Astrocyte of the spinal cord (primary cell): ENCODE measurements at places on chromosomes 13 and 19.
A peak's percentile ranks its signal among the peaks of the same experiment; 100 is the strongest.

GRCh38 chr13:95256091-95256490 is 45.2 kb downstream of the ABCC4 start:
- peak; percentile 95 for DNase-seq

DNA sequence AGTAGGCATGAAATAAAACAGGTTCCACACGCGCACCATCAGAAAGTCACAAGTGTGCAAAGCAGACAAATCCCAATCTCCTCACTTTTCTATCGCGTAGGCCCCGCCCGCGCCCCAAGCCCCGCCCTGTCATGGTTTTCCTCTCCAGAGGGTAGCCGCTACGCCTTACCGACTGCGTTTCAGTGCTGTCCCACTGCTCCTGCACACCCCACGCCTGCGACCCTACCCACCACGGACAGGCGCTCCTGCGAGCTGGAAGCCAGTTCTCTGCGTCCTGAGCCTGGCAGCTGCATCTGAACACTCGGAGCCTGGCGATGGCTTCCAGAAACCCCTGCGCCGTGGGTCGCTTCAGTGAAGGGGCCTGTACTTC is 379 bp upstream of the ZNF470 start:
- no peak for DNase-seq

- peak; percentile 94 for DNase-seq
These were observed 102.5 kb downstream of the COL4A2 start for GRCh38 chr13:110409581-110409992.

GRCh38 chr19:57047743-57048142 is 72.0 kb upstream of the USP29 start:
- no peak for DNase-seq

GRCh38 chr13:82571653-82572052 is 1310.6 kb downstream of the SLITRK1 start:
- DNase-seq: no peak

DNA sequence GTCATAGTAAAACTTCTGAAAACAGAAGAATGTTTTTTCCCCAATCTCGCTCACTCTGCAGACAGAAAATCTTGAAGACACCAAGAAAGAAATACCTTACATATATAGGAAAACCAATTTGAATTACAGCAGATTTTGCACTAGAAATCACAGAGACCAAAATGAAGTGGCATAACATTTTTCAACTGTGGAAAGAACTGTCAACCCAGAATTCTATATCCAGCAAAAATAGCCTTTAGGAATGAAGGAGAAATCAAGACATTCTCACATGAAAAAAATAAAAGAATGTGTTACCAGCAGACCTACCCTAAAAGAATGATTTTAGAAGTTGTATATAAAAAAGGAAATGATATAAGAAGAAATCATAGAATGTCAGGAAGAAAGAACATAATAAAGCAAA is 28.7 kb downstream of the CCDC122 start:
- no peak for DNase-seq

DNA sequence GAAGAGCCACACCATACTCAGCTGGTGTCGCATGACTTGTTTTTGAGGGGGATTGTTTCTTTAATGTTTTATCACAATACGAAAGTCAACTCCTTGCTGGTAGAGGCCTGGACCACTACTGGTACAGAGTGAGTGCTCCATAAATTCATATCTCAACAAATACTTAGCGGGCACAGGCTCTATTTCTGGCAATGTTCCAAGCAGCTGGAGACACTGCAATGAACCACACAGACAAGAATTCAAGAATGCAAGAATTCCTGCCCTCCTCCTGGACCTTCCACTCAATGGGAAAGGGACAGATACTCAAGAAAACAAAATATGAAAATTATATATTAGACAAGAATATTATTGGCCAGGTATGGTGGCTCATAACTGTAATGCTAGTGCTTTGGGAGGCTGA is 5.1 kb upstream of the FXYD5 start:
- DNase-seq: no peak

GRCh38 chr19:5955636-5955935 is 22.4 kb downstream of the RANBP3 start:
- peak; percentile 63 for DNase-seq

DNA sequence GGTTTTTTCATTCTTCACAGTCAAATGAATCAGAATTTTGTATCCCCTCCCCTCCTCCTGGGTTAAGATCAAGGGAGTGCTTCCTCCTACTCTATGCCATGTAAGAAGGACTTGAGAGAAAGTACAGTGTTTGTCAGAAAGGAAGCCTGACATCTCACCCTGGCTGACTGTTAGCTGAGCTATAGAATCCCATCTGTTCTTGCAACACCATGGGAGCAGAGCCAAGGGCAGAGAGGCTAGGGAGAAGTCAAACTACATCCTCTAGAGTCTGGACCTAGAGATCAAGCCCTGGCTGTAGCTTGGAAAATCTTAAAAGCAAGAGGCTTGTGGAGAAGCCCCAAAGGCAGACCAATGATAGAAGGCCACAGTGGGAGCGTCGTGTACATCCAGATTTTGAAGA is 145.9 kb downstream of the OLFM4 start:
- DNase-seq: no peak

- DNase-seq: no peak
These were observed 316.2 kb upstream of the HTR2A start for GRCh38 chr13:47213047-47213446.

DNA sequence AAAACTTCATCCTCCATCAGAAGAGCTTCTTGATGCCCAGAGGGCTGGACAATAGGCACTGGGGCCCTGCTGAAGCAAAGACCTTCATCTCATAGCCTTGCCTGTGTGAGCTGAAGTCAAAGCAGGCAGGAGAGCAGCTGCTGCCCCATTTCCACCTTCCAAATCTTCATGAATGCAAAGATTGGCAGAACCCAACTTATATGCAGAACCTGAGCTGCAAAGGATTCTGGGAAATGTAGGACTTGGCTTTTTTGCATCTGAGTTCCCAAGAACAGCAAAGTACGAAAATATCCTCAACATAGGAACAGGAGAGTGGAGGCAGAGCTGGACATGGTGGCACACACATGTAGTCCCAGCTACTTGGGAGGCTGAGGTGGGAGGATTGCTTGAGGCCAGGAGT is 30.8 kb downstream of the CKM start:
- DNase-seq: no peak

- peak; percentile 66 for DNase-seq
These were observed 53.4 kb downstream of the TSSK6 start for GRCh38 chr19:19461671-19462622.

DNA sequence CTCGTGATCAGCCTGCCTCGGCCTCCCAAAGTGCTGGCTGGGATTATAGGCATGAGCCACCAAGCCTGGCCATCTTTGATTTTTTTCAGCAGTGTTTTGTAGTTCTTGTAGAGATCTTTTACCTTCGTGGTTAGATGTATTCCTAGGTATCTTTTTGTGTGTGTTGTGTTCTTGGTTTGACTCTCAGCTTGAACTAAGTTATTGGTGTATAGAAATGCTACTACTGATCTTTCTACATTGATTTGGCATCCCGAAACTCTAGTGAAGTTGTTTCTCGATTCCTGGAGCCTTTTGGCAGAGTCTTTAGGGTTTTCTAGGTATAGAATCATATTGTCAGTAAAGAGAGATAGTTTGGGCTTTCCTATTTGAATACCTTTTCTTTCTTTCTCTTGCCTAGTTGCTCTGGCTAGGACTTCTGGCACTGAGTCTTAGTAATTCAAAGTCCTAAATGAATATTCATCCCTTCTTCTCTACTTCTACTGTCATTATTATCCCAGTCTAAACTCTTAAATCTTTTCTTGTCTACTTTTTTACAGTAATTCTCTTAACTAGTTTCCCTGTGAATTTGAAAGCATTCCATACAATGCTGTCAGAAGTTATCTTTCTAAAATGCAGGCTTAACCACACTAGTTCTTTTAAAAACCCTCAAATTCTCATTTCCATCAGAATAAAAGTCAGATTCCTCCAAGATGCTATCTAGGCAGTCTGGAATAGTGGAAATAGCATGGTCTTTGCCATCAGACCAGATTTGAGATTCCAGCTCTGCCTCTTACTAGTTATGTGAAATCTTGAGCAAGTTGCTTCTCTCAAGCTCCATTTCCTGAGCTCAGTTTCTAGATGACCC is 7.0 kb downstream of the GPR18 start:
- DNase-seq: no peak

DNA sequence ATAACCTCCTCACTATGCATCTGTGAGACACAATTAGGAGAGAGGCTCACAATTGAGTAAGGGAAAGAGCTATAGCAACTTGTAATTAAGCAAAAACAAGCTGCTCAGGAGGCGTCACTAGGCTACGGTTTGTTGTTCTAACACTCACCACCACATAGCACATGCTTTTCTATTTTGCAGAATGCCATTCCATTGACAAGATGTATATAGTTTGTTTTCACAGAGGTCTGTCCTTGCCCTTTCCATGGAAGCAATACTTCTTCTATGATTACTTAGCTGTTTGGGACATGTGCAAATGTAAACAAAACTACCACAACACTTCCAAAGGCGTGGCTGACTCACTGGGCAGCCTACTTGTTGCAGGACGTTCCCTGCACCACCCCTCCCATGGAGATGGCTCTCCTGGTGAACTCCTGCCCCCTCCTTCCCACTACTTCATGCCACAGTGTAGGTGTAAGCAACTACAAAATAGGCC is 33.9 kb upstream of the FAM216B start:
- peak; percentile 98 for DNase-seq

DNA sequence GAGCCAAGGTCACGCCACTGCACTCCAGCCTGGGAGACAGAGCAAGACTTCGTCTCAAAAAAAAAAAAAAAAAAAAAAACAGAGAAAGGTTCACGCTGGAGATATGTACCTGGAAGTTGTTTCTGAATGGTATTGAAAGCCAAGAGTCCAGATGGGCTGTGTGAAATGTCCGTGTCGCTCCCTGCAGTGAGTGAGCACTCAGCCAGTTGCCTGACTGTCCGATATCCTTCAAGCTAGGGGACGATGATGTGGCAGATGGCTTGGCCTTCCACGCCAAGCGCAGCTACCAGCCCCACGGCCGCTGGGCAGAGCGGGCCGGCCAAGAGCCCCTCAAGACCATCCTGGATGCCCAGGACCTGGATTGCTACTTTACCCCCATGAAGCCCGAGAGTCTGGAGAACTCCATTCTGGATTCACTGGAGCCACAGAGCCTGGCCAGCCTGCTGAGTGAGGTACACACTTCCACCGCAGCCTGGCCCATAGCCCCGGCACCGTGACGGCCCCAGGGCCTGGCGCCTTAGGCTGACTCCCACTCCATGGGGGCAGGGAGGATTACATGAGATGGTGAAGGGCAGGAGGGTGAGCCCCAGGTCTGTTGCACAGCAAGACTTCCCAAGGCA is 11.7 kb upstream of the OVOL3 start:
- no peak for DNase-seq

DNA sequence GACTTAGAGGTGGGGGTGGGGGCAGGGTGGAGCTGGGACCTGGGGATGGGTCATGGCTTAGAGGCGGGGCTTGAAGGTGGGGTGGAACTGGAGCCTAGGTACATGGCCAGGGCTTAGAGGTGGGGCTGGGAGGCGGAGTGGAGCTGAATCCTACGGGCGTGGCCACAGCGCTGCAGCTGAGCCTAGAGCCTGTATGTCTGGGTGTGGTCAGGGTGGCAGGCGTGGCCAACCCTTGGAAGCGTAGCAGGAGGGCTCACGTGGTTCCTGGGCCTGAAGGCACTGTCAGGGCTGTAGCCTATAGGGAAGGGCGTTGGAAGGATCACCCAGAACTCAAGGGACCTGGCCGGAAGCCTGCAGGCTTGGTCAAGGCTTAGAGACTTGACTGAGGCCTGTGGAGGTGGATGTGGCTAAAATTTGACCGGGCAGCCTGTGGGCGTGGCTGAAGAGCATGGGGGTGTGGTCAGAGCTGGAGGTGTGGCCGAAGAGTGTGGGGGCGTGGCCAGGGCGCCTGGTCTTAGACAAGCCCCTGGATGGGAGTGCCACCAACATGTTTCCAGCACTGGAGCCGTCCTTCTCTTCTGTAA is 24.3 kb downstream of the COLGALT1 start:
- DNase-seq: peak; percentile 39

DNA sequence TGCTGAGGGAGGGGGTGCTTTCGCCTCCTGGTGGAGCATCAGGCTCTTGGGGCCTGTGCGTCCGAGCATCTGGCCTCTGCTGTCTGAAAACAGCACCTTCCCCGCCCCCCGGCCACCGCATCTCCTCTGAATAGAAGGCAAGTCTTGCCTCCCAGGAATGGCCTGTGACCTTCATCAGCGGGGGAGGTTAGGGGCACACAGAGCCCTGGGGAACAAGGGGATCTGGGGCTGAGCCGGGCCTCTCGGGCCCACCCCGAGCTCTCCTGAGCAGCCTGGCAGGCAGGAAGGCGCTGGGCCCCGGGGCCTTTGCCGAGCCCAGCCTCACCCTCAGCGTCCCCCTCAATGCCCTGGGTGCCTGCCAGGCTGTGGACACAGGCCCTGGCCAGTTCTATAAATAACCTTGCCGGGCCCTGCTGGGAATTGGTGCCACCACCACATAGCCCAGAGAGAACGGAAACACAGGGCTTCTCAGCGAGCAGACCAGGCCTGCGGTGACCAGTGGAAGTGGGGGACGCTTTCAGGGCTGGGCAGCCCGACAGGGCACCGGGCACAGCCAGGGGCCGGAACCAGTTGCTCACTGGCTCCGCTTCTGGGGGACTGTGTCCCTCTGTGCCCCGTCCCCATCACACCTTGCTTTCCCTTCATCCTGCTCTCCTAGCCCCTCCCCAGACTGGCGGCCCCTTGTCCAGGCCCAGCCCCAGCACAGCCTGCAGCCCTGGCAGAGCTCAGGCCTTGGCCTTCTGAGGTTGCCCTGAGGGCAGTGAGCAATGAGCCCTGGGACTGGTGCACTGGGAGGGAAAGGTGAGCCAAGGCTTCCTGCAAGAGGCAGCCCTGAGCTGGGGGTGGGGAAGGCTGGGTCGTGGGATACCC is 9.5 kb downstream of the STK11 start:
- peak; percentile 23 for DNase-seq

GRCh38 chr19:51786646-51787494 is 8.1 kb upstream of the FPR3 start:
- no peak for DNase-seq

DNA sequence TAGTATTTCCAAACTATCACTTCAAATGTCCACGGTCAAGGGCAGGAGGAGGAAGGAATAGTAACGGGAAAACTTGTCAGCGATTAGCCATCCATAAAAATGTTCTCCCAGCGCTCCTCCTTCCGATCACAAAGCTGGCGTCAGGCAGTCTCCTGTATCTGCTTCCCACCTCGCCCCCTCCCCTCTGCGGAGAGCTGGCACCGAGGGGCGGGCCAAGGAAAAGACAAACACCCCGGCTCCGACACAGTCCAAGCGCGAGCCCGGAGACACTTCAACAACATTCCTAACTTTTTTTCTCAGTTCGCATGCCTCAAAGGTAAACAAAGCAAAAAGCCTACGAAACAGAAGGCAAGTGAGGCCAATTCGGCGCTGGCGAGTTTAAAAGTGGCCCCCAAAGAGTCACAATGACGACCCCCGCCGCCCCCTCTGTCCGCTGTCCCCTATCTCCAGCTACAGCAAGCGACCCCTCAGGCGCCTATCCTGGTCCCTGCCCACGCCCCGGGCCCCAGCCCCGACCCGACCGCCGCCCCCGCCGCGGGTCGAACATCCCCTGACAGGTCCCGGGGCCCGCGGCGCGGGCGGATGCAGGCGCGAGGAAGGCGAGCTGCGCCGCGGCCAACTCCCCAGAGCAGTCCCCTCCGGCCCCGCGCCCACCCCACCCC is 736 bp downstream of the SMAD9 start:
- DNase-seq: peak; percentile 24

GRCh38 chr13:91144054-91144453 is 203.4 kb upstream of the MIR17HG start:
- no peak for DNase-seq

- peak; percentile 97 for DNase-seq
These were observed 1.4 kb upstream of the BCL3 start for GRCh38 chr19:44746946-44747738.
